Dorsolateral prefrontal cortex (tissue), 122 donors: ENCODE measurements at places on chromosomes 12 and 14.

DNA sequence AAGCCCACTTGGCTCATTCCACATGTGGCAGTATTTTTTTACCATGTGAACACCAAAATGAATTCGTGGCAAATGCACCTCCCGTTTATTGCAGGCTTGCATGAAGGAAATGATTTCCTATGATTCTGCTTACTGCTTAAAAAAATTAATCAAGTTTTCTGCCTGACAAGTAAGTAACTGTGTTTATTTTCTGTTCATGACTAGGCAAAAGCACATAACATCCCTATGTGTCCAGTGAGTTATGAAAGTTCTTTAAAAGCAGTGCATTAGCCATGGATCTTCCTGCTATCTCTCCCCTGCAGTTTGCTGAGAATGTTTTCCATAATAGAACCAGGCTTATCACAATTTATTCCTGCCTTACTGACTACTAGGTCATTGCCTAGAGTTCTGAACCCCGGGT, 20.4 kb downstream of the GPR65 start:
- no peak for DNase-seq

- DNase-seq, result no peak
These were observed 6.0 kb downstream of the ALKBH2 start for GRCh38 chr12:109087250-109087649.

GRCh38 chr14:92754966-92755365, 6.5 kb upstream of the LGMN start:
- no peak for DNase-seq

DNA sequence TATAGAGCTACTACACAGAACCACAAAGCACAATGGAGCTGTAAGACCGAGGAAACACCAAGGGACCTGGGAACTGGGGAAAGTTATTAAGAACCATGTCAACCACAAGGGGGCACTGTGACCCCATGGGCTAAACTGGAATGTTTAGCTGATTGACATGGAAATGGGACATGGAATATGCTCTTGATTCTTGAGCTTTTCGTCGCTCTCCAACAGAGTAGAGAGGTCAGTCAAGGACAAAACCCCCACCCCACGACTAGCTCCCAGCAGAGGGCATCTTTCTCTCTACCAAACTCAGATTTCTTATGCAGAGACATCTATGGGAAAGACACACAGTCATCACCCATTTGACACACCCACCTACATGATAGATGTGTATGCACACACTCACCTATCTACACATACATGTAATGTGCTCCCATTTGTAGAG, 10.1 kb downstream of the NDRG2 start:
- peak; percentile 87 for DNase-seq

- no peak for DNase-seq
These were observed 189.7 kb upstream of the OR4E1 start for GRCh38 chr14:21863289-21863688.

GRCh38 chr12:71431991-71432390, 7.6 kb upstream of the LGR5 start:
- DNase-seq, result no peak

DNA sequence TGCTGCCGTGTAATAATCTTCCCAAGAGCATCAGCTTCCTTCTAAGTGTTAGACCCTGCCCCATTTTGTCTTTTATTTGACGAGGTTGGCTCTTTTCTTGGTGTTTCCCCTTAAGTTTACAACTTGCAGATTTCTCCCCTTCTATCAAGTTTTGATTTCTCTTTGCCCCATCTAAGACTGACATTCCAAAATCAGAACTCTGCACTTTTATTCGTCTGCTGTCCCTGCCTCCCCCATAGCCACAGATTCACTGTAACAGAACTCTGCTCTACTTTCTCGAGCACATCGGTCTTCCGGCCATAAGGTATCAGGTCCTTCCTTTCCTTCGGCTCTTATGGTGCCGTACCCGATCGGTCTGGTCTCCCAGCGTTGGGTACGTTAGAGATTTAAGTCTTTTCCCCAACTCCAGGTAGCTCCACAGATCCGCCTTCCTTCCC, 563 bp downstream of the DCP1B start:
- no peak for DNase-seq

DNA sequence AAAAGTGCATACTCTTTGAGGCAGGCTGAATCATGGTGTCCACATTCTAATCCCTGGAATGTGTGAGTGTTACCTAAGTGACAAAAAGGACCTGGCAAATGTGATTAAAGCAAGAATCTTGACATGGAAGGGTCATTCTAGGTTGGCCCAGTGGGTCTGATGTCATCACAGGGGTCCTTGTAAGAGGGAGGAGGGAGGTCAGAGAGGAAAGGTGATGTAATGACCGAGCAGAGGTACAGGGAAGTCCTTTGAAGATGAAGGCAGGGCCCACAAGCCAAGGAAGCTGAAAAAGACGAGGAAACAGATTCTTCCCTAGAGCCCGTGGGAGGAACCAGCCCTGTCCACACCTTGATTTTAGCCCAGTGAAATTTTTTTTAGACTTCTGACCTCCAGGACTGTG, 60.1 kb downstream of the MAP1LC3B2 start:
- DNase-seq, result no peak

DNA sequence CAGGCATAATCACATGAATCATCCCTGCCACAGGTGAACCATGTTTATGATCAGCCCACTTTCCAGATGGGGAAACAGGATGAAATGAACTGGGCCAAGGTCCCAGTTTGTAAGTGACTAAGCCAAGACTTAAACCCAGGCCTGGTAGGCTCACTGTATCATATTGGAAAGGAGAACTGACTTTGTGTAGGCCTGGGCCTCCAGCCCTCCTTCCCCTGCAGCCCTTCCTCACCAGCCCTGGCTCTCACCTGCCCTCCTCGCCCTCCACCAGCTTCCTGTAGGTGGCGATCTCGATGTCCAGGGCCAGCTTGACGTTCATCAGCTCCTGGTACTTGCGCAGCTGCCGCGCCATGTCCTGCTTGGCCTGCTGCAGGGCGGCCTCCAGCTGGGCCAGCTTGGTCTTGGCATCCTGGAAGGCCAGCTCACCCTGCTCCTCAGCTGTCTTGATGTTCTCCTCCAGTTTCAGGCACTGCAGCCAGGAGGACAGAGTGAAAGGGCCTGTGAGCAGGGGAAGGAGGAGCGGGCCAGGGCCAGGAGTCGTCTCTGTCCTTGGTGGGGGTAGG, 19.8 kb downstream of the KRT80 start:
- no peak for DNase-seq

DNA sequence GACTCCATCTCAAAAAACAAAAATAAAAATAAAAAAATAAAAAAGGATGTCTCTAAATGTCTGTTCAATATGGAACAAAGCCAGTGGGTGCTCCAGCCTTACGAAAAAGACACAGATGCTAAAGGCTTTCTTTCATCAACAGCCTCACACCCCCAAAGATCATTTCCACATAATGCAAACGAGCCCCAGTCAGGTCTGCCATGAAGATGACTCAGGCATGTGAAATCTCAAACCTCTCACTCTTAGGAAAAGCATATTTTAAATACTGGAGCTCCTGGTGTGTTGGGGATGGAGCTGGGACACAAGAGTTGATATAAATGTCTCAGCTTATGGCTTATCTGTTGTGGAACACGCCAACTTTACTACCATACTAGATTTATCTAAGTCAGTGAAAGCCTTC, 49.9 kb upstream of the PLXNC1 start:
- no peak for DNase-seq

DNA sequence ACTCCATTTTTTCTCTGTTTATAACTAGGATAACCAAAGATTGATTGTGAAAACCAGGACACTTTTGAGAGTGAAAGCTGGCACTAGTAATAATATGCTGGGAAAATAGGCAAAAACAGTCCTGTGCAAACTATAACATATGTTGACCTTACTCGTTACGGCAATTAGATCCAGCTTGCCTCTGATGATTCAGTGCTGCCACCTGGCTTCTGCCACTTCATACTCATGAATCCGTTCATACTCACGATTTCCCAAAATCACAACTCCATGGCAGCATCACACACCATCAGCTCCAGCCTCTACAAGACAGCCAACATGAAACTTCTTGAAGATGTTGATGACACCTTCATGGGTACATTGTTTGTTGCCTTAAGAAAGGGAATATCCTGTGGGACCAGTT, 49.1 kb upstream of the CAND1 start:
- no peak for DNase-seq

- DNase-seq, result no peak
These were observed 84.3 kb upstream of the TTC7B start for GRCh38 chr14:90900476-90901083.
